Naive thymus-derived CD8-positive, alpha-beta T cell (primary cell): ENCODE measurements at places on chromosomes 6 and 20. TPM values are rescaled to one million over a fixed set of nuclear protein-coding genes. Genes with fewer than 3 reads are reported as not detected.

Gene CST4
- not detected for polyA plus RNA-seq

Gene FANCE
- polyA plus RNA-seq: 5.5 TPM

Gene LY6G6F
- polyA plus RNA-seq: not detected

Gene XKR7
- not detected for polyA plus RNA-seq

Gene KCNG1
- not detected for polyA plus RNA-seq

Gene KIZ
- polyA plus RNA-seq: 22.3 TPM

Gene FGD2
- polyA plus RNA-seq: not detected

Gene PGBD1
- polyA plus RNA-seq: 1.2 TPM

Gene SLC35F1
- not detected for polyA plus RNA-seq

Gene TBX18
- not detected for polyA plus RNA-seq

Gene FKBP1C
- 0.21 TPM for polyA plus RNA-seq

Gene COL9A3
- not detected for polyA plus RNA-seq

DNA sequence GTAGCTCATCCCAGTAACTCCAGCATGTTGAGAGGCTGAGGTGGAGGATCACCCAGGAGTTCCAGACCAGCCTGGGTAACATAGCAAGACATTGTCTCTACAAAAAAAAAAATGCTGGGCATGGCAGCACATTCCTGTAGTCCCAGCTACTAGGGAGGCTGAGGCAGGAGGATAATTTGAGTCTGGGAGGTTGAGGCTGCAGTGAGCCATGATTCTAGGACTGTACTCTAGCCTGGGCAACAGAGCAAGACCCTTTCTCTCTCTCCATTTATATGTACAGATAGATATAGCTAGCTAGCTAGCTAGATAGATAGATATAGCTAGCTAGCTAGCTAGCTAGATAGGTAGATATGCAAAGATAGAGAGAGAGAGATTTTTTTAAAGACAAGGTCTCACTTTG, 20.4 kb downstream of the ILRUN start:
- no peak for DNase-seq

DNA sequence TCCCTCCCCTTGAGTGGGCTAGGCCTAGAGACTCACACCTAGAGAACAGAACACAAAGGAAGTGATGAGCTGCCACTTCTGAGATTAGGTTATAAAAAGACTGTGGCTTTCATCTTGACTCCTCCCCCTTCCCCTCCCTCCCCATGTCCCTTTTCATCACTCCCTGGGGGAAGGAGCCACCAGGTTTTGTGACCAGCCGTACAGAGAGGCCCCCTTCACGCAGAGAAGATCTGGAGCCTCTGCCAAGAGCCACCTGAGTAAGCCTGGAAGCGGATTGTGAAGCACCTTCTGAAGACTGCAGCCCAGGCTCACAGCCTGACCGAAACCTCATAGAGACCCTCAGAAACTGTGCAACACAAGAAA, 118.4 kb upstream of the NXT1 start:
- DNase-seq: no peak

DNA sequence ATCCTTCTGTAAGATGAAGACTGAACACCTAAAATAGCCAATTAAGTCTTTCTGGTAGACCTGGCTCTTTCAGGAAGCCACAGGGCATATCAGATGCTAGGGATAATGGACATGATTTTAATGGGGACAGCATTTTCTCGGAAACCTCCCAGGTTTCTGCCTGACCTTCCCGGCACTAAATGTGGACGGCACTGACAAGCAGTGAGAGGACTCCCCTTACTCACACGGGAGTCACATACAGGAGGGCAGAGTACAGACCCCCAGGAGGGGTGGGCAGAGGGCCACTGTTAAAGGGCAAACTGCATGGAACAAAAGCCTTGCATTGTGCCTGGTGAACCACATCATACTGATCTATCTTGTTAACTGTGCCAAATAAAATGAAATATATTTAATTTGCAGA, 19.9 kb downstream of the PSMG4 start:
- DNase-seq: no peak

DNA sequence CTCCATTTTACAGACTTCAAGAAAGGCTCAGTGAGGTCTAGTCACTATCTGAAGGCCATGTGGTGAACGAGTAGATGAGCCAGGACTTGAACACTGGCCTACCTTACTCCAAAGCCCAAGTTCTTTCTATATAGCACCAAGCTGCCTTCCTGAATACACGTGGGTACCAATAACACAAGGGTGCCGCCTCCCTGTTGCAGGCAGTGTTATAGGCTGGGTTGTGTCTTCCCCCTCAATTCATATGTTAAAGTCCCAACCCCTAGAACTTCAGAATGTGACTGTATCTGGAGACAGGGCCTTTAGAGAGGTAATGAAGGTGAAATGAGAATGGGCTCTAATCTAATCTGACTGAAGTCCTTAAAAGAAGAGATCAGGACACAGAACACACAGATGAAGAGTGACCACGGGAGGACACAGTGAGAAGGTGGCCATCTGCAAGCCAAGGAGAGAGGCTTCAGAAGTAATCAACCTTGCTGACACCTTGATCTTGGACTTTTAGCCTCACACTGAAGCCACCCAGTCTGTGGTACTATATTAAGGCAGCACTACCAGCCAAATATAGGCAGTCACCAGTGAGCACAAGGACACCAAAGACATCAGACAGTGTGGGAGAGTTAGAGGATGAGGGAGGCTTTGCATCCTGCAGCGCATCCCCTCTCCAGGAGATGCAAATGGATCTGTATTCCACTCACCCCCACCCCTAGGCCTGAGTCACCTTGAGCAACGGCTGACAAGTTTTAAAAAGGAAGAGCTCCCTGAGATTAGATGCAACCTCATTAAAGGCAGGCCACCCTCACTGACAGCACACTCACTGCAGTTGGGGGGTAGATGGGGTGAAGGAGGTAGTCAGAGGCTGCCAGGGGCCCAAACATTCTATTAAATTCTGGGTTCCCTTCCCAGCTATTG, 40.9 kb upstream of the LYRM2 start:
- no peak for DNase-seq

- DNase-seq: no peak
These were observed 1.6 kb downstream of the REM1 start for GRCh38 chr20:31476643-31477215.

DNA sequence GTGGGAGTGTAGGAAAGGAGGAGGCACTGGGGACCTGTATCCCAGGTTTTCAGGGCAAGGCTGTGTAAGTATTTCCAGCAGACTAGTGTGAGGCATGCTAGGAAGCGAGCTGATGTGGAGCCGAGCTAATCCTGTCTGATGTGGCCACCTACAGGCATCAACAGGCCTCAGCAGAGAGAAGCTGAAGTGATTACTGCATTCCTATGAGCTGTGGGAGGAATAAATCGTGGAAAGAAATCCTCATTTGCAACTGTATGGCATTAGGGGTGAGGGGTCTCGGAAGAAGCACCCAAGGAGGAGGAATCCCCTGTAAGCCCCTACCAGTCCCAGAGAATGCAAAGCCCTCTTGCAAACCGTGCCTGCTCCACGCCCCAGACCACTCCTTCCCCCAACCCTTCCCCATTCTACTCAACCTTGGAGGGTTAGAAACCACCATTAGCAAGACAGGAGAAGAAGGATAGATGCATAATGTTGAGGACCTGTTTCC, 41.6 kb downstream of the C6orf15 start:
- no peak for DNase-seq

- DNase-seq: no peak
These were observed 85.1 kb downstream of the AGPAT4 start for GRCh38 chr6:161188547-161189465.

DNA sequence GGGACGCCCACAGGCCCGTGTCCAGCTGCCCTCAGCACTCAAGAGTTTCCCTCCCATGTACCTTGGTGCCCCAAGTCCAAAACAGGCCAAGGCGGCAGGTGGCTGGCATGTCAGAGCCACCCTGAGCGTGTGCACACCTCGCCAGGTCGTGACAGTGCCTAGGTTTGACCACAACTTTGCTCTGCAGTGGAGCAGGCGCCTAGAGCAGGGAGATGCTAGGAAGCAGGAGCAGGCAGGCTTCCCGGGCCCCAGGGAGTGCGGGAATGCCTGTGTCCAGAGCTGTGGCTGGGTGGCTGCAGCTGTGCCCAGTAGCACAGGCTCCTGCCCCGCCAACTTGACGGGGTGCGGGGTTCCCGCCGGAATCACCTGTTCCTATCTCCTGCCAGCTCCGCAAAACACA, 380.8 kb upstream of the IMPG1 start:
- no peak for DNase-seq

DNA sequence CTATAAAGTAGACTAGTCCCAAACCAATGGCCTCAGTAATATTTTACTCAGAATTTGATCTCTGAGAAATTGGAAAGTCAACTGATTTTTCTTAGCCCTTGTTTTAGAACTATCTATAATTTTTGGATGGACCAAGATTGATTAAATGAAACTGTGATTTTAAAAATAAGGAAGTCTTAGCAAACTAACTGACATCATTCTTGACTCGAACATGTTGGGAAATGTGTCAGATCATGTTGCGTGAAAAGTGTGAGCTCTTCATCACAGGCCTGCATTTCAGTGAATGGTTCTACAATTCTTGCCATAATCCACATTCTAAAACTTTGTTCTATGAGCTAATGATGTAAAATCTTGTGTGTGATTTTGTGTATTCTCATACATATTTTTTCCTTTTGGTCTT, 11.0 kb downstream of the TNFAIP3 start:
- DNase-seq: no peak

GRCh38 chr6:105805501-105806023, 280.6 kb upstream of the PRDM1 start:
- DNase-seq: no peak

DNA sequence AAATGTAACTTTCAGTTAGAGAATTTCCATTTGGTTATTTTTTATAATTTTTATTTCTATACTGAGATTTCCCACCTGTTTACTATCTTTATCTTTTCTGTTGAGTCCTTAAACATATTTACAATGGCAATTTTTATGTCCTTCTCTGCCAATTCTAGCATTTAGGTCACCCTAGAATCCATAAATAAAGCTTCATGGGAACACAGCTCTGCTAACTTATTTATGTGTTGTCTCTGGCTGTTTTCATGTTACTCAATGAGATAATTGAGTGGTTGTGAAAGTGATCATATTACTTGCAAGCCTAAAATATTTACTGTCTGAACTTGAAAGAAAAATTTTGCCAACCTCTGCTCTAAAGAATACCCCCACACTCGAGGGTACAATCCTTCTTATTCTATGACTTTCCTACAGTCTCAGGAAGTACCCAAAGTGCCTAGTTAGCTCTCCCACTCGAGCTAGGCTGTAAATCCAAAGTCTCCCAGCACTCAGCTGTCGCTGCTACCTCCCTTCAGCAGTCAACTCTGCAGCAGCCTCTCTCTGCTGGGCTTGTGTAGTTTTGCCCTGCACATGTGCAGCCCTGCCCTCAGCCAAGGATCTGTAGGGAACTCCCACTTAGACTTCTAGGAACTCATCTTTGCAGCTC, 53.5 kb upstream of the GCLC start:
- DNase-seq: no peak

DNA sequence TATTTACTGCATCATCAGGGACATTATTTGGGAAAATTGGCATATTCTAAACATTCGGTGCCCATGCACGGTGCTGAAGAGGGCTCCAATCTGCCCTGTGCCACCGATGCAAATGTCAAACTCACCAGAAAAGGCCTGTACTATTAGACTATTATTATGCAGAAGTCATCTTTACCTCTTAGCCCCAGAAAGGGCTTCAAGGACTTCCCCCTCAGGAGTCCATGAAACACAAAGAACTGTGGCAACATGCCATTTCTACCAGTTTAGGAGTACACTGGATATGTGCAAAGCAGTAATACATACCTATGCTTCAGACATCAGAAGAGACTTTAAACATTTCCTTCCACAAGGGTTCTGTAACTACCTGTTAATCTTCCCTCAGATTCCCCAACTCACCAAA, 8.6 kb downstream of the DIDO1 start:
- no peak for DNase-seq

GRCh38 chr6:166678426-166678825, 51.4 kb upstream of the RPS6KA2 start:
- DNase-seq: no peak

DNA sequence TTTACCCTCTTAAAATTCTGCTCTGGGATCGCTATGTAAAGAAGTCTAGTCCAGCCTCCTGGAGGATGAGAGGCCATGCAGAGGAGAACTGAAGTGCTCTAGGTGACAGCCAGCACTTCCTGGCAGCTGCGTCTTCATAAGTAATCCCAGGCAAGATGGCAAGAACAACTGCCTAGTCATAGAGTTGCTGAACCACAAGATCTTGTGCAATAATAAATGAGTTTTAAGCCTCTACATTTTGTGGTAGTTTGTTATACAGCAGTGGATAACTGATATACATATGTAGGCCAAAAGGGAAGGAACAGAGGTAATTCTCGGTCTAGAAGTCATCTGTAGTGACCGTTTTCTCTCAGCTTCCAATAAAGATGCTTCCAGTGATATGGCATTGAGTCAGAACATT, 103.8 kb upstream of the FLRT3 start:
- DNase-seq: no peak

DNA sequence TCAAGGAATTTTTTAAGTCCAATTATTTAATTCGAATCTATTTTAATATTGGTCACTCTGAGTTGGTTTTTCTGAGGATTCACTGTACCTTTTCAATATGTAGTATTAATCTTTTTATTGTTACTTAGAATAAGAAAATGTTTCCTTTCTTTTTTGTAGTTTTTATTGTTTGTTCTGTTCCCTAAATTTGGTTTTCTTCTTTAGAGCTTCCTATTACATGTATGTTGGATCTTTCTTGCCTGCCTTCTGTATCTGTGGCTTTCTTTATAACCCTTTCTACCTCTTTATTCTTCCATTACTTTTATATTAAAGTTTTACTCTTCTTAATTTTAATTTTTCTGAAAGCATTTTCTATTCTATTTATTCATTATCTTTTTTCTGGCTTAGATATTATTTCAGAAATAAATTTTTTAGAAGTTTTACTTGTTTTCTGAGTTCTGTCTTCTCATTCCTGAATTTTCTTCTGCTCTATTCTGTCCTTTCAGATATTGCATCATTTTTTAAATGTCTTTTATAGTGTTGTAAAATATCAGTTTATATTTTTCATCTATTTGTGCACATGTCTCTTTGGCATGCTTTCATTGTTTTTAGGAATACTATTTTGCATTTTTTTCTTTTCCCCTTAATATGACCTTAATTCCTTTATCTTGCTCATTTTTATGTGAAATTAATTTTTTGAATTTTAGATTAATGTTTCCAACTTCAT, 33.6 kb upstream of the UST start:
- DNase-seq: no peak

- no peak for DNase-seq
These were observed 69.3 kb downstream of the FAM50B start for GRCh38 chr6:3918469-3918868.
